ENCODE measurements at places on chromosomes 6 and 20. TPM values are rescaled to one million over a fixed set of nuclear protein-coding genes. Genes with fewer than 3 reads are reported as not detected.

Gene UNC93A
- not detected for total RNA-seq

Gene SEMG1
- not detected for total RNA-seq

Gene EPB41L1
- total RNA-seq, result 20.7 TPM

Gene TPD52L1
- 98.9 TPM for total RNA-seq

Gene KIF25
- not detected for total RNA-seq

Gene DUSP15
- total RNA-seq, result 1.7 TPM

DNA sequence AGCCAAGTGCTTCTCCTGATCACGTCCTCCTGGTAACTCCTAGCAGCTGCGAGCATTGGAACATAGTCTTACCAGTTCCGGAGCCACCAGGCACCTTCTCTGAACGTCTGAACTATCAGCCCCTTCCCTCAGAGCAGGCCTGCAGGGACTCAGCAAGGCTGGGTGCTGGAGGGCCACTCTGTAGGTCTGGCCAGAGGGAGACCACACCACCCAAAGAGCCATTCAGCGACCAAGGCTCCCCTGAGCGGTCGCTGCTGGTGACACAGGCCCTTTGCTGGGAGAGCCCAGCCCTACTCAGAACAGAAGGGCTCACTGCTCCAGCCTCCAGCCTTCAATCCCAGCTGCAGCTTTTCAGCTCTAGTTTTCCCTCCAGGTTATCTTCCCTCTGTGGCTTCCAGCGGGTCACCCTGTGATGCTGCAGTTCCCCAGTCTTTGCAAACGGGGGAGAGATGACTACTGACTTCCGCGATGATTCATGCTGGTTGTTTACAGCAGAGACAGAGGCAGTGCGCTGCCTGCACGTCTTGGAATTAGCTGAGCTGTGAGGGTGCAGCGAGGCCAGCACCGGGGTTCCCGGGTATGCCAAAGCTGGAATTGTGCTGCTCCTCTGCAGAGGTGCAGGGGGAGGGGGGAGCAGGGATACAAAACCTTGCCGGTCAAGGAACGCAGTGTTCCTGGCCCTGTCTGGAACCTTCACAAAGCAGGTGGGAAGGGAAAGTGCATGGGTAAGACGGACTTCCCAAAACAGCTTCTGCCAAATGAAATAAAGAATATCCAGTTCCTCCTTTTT, 161.4 kb downstream of the LY86 start:
- no peaks in the 10 kb centered on the region for H3K36me3 ChIP-seq
- DNase-seq, result peak; percentile 88
- peak overlapping the region; percentile 78 for H3K27ac ChIP-seq
- peaks cover 36% of the 10 kb centered on the region for H3K4me1 ChIP-seq

DNA sequence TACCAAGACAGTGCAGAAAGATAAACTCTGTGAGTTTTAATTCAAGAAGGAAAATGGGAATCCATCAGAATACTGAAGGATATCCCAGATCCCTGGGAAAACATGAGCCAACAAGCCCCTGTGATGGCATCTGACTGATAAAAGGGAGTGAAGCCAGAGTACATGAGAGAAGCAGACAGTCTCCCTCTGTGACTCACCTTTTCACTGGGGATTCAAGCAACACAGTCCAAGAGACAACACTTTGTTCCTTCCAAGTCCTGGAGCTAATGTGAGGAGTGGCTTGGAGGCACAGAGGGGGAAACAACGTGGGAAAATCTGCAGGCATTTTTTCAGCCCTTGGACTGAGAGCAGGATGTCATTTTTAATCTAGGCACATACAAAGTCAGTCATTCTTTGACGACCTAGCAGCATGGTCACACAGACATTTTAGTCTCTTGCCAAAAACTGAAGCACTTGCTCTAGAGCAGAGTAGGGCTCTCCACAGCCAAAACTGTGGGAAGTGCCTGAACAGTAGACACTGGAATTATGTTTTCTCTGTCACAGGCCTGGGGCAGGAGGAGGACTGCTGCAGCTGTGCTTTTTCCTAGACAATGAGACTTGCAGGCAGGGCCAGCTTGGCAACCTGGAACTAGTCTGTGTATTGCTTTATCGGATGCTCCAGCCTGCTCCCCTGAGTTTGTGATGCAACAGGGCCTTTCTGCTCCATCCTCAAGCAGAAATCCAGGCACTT, 465.0 kb upstream of the GJE1 start:
- no peak overlapping the region for H3K27ac ChIP-seq
- no peaks in the 10 kb centered on the region for H3K36me3 ChIP-seq
- H3K4me1 ChIP-seq, result no peaks in the 10 kb centered on the region
- no peaks in the 10 kb centered on the region for H3K27me3 ChIP-seq
- no peak overlapping the region for H3K4me3 ChIP-seq

DNA sequence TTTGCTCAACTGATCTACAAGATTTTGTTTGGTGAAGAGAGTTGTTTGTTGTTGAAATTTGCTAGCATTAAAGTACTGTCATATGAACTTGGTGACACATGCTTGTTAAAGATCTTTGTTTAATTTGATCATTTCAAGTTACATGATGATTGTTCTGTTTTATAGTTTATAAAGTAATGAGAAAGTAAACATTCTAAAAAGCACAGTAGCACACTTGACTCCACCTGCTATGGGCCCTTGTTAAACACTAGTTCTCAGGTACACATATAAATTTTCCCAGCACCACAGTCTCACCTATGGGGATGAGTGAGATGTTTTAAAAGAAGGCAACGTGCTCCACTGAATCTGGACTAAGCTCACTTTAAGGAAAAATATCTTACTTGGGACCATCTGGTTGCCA, 14.1 kb downstream of the MCHR2 start:
- H3K36me3 ChIP-seq, result no peaks in the 10 kb centered on the region
- no peaks in the 10 kb centered on the region for H3K27me3 ChIP-seq
- no peak for DNase-seq
- H3K27ac ChIP-seq, result no peak overlapping the region
- no peaks in the 10 kb centered on the region for H3K4me1 ChIP-seq
- no peak overlapping the region for H3K4me3 ChIP-seq

- no peaks in the 10 kb centered on the region for H3K36me3 ChIP-seq
- no peaks in the 10 kb centered on the region for H3K27me3 ChIP-seq
- no peaks in the 10 kb centered on the region for H3K4me1 ChIP-seq
Measured at GRCh38 chr6:81834141-81834681, 81.7 kb upstream of the TENT5A start.

DNA sequence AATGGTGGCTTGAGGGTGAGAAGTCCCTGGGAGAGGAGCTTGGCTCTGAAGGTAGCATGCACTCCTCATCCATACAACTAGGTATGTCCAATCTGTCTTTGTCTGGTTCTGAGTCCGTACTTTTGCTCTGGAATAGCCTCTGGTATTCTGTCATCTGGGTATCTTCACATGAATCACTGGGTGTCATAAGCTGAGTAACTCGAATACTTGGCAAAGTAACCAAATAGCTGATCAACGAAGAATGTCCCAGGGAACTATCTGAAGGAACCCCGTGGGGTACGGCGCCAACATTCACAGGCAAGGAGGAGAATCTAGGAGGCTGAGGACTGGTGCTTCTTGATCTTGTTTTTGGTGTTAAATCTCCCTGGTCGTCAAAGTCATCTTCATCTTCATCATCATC, 184.8 kb downstream of the HIVEP2 start:
- H3K27ac ChIP-seq, result no peak overlapping the region
- peaks cover 10% of the 10 kb centered on the region for H3K4me1 ChIP-seq
- H3K36me3 ChIP-seq, result peaks cover 46% of the 10 kb centered on the region
- no peak overlapping the region for H3K4me3 ChIP-seq
- DNase-seq, result no peak

GRCh38 chr6:10584607-10585006, 63.5 kb downstream of the GCNT2 start:
- H3K27ac ChIP-seq, result peak overlapping the region; percentile 68
- H3K27me3 ChIP-seq, result no peaks in the 10 kb centered on the region
- no peak for DNase-seq
- H3K4me3 ChIP-seq, result no peak overlapping the region
- peaks cover 60% of the 10 kb centered on the region for H3K4me1 ChIP-seq
- H3K36me3 ChIP-seq, result no peaks in the 10 kb centered on the region

DNA sequence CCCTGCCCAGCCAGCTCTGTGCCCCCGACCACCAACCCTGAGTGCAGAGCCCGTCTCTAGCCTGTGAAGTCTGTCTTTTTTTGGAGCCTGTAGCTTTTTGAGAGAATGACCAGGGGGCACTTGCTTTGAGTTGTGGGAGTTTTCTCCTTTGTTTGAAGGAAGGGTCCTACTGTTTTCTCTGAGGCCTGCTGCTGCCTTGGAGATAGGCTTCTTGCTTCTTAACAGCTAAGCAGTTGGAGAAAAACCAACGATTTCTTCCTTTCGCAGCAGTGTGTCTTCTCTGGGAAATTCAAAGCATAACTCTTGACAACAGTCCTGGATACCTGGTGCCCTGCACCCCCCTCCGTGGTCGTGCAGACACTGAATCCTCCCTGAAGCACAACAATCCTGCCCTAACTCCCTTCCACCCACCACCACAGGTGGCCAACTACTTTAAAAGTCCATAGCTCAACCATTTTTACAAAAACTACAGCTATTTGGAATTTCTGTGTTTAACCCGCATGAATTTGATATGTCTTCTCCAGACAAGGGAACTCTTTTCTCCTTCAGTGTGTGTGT, 61.0 kb downstream of the FAM50B start:
- H3K4me1 ChIP-seq, result peaks cover 33% of the 10 kb centered on the region
- H3K27me3 ChIP-seq, result no peaks in the 10 kb centered on the region
- no peak overlapping the region for H3K4me3 ChIP-seq
- no peak for DNase-seq
- no peak overlapping the region for H3K27ac ChIP-seq
- H3K36me3 ChIP-seq, result no peaks in the 10 kb centered on the region

DNA sequence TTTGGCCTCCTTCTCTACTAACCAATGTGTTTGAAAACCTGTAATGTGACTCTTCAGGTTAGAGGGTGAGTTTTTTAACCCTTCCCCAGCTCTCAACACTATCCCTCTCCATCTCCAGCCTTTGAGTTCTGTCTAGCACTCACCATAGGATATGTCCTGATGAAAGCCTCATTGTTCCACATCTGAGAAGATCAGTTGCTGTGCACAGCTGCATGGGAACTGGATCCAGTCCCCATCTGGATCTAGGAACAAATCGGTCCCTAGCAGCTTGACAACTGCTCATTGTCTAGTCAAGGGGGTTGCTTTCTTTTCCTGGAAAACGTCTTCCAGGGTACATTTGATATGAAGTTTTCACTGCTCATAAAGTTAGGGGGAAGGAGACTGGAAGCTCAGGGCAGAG, 45.4 kb upstream of the AGPAT4 start:
- H3K27ac ChIP-seq, result no peak overlapping the region
- no peaks in the 10 kb centered on the region for H3K4me1 ChIP-seq
- no peak for DNase-seq
- no peak overlapping the region for H3K4me3 ChIP-seq

DNA sequence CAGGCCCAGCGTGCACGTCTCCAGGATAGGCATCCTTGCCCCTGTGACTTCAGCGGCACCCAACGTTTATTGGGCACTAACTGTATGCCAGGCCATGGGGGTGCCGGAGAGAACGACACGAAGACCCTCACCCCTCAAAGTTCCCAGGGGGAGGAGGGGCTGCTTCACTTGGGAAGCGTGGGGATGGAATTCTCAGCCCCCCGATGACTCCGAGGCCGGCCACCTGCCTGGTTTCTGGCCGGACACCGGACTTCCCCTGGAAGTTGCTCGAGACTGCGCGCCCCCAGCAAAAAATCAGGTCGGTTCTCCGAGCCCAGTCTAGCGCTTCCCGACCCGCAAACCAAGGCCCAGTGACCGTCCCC, 275 bp upstream of the MAVS start:
- H3K27ac ChIP-seq, result peak overlapping the region; percentile 90
- H3K27me3 ChIP-seq, result no peaks in the 10 kb centered on the region
- no peaks in the 10 kb centered on the region for H3K36me3 ChIP-seq
- no peaks in the 10 kb centered on the region for H3K4me1 ChIP-seq

DNA sequence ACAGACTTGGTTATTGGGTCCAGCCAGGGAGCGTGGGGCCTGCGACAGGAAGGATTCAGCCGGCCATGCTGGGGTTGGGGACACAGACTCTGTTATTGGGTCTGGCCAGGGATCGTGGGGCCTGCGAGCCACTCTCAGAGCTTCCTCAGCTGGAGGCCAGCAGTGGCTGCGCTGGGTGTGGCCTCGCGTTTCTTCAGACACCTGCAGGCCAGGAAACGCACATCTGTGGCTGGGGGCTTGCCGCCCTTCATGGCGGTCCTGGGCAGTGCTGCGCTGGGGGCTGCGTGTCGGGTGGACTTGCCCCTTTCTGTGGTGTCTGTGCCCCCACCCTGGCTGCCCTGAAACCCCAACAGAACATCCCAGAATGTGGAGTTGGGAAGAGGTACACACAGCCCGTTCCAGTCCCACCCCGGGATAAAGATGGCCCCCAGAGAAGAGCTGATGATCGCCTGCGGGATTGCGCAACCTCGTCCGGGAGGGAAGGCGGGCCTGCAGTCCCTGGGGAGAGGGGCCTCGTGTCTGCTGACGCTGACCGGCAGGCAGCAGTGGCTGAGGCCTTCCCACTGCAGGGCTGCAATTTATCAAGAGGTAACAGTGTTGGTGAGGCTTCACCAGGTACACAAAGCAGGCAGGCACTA, 16.9 kb upstream of the MTG2 start:
- no peak overlapping the region for H3K4me3 ChIP-seq
- no peak for DNase-seq
- no peaks in the 10 kb centered on the region for H3K27me3 ChIP-seq
- no peak overlapping the region for H3K27ac ChIP-seq

GRCh38 chr6:31453259-31453658, 44.7 kb upstream of the MICB start:
- no peak for DNase-seq
- H3K4me3 ChIP-seq, result no peak overlapping the region
- H3K27ac ChIP-seq, result no peak overlapping the region
- H3K36me3 ChIP-seq, result no peaks in the 10 kb centered on the region
- H3K27me3 ChIP-seq, result no peaks in the 10 kb centered on the region

DNA sequence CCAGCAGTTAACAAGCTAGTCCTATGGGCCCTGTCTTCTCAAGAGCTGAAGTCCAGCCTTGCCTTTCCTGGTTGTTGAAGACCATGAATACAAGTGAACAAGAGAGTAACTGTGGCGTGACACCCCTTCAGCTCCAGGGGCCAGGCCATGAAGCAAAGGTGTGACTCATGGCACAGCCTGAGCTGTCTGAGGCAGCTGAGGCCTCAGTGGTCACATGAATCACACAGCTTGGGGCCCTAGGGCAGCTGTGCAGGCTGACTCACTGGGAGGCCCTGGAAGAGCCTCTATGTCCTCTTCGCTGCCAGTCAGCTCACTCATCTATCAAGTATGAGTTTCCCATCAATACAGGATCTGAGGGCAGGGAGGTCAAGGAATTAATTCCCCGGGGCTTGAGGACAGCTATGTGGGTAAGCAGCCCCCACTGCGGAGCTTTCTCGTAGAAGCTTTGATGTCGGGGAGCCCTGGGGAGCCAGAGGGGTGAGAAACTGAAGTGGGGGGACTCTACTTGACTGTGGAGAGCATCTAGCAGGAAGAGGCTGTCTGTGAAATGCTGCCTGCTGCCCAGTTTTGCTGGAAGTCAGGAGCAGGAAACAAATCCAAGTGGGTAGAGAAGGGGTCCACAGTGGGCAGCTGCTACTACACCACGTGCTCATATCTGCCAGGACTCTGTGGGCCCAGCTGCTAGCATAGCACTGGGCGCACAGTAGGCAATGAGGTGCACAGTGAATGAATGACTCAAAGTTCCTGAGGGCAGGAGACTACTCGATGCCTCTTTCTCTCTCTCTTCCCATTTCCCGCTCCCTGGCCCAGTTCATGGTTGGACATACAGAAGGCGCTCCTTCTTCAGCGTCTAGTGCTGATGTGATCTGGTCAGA, 13.7 kb upstream of the FAM83C start:
- H3K27me3 ChIP-seq, result no peaks in the 10 kb centered on the region
- no peaks in the 10 kb centered on the region for H3K36me3 ChIP-seq
- no peak for DNase-seq
- H3K4me1 ChIP-seq, result peaks cover 68% of the 10 kb centered on the region
- H3K27ac ChIP-seq, result peak overlapping the region; percentile 59

GRCh38 chr6:25535632-25536225, 116.3 kb upstream of the SCGN start:
- H3K4me3 ChIP-seq, result no peak overlapping the region
- H3K27ac ChIP-seq, result no peak overlapping the region
- H3K36me3 ChIP-seq, result no peaks in the 10 kb centered on the region
- H3K27me3 ChIP-seq, result no peaks in the 10 kb centered on the region

Data from sigmoid colon (tissue), 7 donors.